ENCODE measurements at places on chromosomes 13 and 19. TPM values are rescaled to one million over a fixed set of nuclear protein-coding genes. Genes with fewer than 3 reads are reported as not detected.

GRCh38 chr19:18173054-18173571, 500 bp upstream of the IFI30 start:
- no peak for DNase-seq

DNA sequence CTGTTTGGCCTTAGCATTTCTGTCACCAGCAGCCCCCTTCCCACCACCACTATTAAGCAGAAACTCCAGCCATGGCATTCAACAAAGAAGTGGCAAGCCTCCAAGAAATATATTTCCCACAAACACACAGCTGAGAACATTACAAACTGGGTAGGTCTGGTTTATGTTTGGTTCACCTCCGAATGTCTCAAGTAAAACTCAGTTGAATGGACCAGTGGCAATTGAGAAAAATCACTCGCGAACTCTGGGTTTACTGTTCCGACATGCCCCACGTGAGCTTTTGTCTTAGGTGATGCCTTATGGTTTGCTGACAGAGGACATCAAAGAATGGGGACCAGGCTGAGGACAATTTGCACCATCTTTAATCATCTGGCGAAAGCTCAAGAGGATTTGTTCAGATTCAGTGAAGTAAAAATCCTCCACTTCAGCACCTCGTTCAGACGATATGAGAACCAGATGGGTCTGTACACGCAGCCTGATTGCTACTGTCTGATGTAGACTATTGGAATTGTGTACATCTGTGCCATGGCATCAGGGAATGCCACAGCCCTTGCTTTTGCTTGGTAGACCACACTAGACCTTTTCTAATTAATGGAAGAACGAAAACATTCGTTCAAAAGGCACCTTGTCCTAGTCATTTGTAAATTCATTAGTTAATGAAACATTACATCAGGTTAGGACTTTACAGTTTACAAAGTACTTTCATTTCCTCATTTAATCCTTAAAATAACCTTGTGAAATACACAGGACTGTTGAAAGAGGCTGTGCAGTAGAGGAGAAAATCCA, 59.4 kb downstream of the SLC10A2 start:
- DNase-seq, result no peak

The ZNF382 gene
- 110 TPM for total RNA-seq

- no peak for DNase-seq
Measured at GRCh38 chr13:91368101-91368500, 20.6 kb downstream of the MIR17HG start.

The KCNN4 gene
- total RNA-seq, result 0.16 TPM
